ENCODE measurements at places on chromosomes 5 and 9.

DNA sequence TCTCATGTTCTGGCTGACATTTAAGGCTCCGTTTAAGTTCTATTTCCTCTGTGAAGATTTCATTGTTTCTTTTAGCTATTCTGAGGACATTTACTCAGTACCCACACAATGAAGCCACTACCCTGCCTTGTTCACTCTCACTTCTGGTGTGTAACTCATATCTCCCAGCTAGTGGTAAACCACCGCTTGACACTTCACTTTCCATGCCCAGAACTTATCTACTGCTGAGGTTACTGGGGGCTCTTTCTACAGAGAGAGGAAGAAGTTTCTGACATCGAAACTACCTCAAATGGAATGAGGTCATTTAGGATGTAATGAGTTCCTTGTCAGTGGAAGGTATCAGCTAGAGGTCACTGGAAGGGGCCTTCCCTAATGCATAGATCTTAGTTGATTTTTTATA, 501.5 kb downstream of the DMAC1 start:
- DNase-seq, result no peak

DNA sequence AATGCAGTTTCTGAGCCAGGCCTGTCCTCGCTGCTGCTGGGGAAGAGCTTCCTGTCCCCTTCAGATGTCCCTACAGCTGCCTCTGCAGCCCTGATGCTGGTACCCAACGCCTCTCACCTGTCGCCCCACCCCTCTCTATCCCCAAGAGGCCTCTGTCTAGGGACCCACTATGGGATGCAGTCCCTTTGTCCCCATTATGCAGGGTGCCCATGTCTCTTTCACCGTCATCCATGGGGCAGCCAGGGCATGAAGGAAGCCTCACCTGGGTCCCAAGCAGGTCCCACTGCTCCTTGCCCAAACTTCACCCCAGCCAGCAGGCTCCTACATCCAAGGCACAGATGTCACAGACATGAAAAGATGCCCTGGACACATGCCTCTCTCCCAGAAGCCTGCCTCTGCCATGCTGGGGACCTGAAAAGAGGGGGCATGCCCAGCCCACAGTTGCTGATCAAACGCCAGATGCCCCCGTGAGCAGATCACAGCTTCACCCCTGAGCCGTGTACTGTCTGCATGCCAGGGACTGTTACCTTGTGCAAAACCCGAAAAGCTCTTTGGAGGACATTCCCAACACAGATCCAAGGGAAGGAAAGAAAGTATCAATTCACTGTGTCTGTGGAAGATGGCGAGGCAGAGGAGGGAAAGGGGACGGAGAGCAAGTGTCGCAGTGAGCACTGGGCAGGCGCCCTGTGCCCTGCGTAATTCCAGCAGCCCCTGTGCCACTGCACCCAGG, 81.0 kb downstream of the ADAMTS2 start:
- no peak for DNase-seq

- no peak for DNase-seq
Measured at GRCh38 chr9:115196919-115197318, 79.0 kb upstream of the TNC start.

DNA sequence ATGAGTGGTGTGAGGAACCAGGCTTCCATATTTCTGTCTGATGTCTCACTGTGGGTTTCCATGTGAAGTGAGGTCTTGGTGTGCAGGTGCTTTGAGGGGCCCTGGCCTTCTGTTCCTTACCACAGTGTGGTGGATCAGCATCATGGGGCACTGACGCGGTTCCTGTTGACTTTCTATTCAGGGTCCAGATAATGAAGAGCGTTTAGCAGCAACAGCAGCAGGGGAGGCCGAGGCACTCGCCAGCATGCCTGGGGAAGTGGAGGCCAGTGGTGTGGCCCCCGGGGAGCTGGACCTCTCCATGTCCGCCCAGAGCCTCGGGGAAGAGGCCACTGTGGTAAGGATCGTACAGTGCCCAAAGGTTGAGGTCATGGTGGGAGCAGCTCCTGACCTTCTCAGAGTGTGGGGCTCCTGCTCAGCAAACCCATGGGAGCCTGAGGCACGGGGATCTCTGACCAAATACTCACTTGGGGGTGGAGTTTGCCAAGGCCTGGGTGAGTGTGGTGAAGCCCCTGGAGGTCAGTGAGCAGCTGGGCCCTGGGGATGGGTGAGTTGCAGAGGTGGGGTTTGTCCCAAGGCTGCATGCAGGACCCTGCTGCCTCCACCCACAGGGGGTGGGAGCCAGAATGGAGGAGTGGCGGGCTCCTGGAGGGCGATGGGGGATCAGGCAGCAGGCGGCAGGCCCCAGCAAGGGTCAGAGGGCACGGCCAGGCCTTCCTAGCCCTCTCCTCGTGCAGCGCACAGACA, 61.2 kb downstream of the COL15A1 start:
- DNase-seq, result no peak

DNA sequence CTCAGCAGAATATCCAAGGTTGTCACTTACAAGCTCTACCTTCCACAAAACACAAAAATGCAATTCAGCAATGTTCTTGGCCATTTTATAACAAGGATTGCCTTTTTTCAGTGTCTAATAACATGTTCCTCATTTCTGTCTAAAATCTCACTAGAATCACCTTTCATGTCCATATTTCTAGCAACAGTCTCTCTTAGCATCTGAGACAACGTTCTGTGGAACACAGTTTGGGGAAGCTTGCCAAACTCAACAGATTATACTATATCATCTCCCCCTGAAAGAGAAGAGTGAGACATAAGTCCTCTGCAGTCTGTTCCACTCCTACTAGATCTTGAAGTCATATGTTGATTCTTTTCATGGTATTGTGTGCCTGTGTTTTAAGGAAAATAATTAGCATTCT, 70.7 kb downstream of the F2RL2 start:
- no peak for DNase-seq

DNA sequence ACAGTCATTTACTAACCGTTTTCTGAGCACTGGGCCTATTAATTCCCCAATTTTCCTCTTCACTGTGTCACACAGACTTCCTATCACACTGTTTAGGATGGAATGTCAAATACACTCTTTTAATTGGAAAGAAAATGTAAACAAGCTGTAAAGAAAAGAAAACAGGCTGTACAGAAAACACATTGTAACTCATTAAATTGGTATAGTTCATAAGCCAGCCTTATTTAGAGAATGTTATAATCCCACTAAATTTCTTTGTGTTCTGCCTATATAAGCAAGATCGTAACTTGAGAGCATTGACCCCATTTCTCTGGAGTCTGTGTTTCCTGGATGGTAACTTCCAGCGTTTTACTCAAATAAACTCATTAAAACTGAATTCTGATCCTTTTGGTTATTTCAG, 46.5 kb downstream of the TARS1 start:
- no peak for DNase-seq
